Ovary (tissue), 10 donors: ENCODE measurements at places on chromosomes 5 and 9.

DNA sequence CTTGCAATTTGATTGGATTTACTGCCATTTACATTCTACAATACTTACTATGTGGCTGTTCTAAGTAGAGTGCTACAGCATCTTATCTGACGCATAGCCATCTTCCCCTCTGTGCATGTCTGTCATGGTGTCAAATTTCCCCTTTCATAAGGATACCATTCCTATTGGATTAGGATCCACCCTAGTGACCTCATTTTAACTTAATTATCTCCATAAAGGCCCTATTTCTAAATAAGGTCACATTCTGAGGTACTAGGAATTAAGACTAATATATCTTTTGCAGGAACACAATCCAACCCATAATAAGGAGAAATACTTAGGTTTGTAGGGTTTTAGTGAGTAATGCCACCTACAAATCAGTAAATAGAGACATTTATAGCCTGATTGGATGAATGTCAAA is 268.0 kb downstream of the ADAMTSL1 start:
- DNase-seq: no peak

DNA sequence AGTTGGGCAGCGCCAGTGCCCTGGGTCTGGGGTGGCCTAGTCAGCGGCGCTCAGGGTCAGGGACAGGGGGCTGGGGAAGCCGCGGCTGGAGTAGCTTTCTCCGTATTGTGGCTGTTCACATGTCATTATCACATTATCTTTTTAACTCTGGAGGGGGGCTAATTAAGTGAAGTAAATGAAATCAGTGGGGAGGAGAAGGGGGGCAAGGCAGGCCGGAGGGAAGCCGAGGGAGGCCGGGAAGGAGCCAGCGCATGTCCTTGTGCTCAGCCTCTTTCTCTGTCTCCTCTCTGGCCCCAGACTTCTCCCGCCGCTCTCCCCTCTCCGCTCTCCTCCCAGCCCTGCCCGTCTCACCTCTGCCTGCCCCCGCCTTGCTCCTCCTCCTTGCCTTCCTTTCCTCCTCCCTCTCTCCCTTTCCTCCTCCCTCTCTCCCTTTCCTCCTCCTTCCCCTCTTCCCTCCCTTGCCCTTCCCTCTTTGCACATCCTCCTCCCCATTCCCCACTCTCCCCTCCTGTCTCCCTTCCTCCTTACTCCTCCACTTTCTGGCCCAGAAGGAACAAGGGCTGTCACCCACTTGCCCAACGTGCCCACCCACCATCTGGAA is 38.7 kb downstream of the ASS1 start:
- DNase-seq: no peak

DNA sequence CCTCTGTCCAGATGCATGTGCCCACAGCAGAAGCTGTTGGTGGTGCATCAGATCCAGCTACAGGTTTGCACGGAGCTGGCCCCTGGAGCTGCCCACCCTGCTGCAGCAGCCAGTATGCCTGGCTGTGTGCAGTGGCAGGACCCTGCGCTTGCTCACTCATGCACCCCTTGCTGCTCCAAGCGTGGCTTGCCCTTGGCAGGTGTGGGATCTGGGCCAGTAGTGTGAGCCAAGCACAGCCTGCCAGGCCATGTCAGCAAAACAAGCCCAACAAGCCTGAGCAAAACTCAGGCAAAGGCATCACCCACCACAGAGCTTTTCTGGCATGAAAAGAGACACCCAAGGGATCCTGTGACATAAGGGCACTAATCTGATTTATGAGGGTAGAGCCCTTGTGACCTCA is 18.3 kb upstream of the ECPAS start:
- DNase-seq: no peak

- DNase-seq: peak; percentile 86
These were observed 4.8 kb upstream of the ST6GALNAC4 start for GRCh38 chr9:127921557-127922120.

DNA sequence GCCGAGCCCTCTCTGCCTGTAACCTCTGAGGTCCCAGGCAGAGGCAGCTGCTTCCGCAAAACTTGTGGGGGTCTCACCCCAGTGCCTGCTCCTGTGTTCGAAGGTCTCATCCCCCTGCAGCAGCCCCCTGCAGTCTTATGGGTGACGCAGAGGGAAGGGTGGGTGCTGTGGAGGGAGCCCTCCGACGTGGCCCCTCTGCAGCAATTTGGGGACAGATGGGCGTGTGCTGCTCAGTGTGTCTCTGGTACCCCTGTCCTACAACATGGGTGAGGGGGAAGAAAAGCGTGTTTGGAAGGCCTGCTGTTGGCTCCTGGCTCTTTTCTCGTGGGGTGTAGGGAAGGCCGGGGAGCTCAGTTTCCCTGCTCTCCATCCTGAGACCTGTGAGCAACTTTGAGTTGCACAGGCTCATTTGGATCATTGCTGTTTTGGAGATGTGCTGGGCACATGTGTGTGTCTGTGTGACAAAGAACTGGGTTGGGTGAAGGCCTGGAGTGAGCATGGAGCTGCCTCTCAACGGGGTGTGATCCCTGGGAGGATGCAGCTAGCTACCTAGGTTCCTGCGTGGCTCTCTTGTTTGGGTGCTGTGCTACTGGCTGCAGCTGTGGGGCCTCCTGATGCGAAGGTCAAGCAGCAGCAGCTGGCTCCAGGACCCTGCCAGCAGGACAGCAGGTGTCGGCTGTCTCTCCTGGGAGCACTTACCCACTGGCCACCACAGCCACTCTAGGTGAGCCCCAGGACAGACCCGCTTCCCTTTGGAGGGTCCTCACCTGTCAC is 179.6 kb upstream of the PITX1 start:
- no peak for DNase-seq

DNA sequence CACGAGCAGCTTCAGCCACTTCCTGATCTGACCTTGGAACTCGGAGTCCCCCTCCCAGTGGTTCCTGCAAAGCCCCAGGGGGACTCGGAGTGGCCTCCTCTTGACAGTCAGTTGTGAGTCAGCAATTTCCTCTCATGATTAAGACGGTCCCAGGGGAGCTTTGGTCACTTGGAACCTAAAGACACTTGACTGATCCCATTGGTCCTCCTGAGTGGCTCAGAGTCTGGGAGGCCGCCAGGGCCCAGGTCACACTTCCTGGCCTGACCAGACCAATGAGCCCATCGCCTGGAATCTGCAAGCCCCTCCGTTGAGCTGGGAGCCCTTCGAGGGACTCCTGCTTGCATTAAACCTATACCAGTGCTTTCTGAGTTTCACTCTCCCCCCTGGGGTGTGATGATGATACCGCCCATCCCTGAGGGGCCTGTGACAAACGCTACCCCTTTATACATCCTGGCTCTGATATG is 29.1 kb downstream of the TSPAN17 start:
- no peak for DNase-seq

DNA sequence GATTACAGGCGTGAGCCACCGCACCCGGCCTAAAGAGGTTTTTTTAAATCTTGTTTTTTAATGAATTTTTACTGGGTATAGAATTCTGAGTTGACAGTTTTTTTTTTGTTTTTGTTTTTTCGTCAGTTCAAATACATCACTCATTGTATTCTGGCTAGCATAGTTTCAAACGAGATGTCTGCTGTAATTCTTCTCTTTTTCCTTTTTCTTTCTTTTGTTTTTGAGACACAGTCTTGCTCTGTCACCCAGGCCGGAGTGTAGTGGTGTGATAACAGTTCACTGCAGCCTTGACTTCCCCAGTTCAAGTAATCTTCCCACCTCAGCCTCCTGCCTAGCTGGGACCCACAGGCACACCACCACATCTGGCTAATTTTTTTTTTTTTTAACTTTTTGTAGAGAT is 2.2 kb upstream of the PRRT1B start:
- DNase-seq: no peak

GRCh38 chr9:16869882-16870595 is 431 bp downstream of the BNC2 start:
- peak; percentile 38 for DNase-seq

GRCh38 chr5:177565046-177565445 is 10.7 kb upstream of the FAM193B start:
- no peak for DNase-seq

GRCh38 chr9:4262735-4263141 is 37.1 kb downstream of the GLIS3 start:
- no peak for DNase-seq

- DNase-seq: no peak
These were observed 209.3 kb upstream of the NREP start for GRCh38 chr5:111966290-111966689.

GRCh38 chr9:137722481-137722880 is 103.7 kb downstream of the EHMT1 start:
- no peak for DNase-seq

GRCh38 chr9:131279196-131279862 is 3.0 kb upstream of the FAM78A start:
- no peak for DNase-seq

- no peak for DNase-seq
These were observed 1144.0 kb downstream of the TAF11L14 start for GRCh38 chr5:18778225-18778624.

DNA sequence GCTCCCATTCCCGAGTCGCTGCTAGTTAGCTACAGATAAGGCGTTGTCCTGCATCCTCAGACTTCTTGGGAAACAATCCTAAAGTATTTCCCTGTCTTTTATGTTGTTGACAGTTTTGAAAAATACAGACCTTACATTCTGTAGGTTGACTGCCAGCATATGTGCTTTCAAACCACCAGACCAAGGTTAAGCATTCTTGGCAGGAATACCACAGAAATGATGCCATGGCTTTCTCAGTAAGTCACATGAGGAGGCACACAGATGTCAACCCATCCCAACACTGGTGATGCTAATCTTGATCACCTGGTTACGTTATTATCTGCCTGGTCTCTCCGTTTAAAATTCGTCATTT is 871 bp downstream of the GLE1 start:
- no peak for DNase-seq

GRCh38 chr5:158976035-158976434 is 123.7 kb downstream of the EBF1 start:
- DNase-seq: no peak

DNA sequence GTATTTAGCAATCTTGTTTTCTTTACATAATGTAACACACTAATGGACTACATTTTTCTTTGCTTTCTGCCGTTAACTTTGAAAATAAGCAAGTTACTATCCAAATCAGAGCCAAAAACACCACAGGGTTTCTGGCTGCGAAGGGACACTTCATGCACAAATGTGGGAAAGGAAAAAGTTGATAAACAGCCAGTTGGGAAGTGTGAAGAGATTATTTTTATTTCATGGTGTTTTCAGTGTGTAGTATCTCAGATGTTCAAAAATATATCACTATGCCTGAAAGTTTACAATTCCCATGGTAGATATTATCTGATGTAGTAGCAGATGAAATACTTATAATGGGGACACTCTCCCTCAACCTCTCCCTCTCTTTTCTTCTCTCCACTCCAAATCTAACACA is 135.3 kb downstream of the CETN3 start:
- no peak for DNase-seq

- no peak for DNase-seq
These were observed 94.9 kb upstream of the COL5A1 start for GRCh38 chr9:134546746-134547145.

GRCh38 chr5:107134931-107135330 is 535.8 kb downstream of the EFNA5 start:
- DNase-seq: no peak

GRCh38 chr5:160486573-160486972 is 64.9 kb downstream of the PTTG1 start:
- no peak for DNase-seq

DNA sequence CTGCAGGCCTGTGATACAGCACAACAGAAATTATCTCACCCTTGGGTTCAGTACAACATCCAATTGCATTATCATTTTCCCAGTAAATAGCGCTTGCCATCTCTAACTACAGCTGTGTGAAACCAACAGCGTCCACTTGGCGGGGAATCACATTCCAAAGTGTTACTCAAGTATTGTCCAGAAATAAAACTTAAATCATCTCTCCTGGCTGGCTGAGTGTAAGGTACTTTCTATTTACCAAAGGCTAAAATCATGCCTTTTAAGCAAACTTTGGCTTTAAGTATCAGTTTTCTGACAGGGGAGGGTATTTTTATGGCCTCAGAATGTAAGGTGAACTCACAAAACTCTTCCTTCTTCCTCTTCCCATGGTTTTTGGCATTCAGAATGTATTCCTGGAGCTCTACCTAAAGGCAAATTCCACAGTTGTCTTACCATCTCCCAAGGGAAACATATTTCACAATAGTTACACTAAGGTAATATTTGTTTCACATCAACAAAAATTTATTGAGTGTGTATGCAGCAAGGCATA is 205.6 kb upstream of the MPDZ start:
- peak; percentile 83 for DNase-seq

- no peak for DNase-seq
These were observed 135.4 kb upstream of the PRSS3 start for GRCh38 chr9:33659921-33660320.

DNA sequence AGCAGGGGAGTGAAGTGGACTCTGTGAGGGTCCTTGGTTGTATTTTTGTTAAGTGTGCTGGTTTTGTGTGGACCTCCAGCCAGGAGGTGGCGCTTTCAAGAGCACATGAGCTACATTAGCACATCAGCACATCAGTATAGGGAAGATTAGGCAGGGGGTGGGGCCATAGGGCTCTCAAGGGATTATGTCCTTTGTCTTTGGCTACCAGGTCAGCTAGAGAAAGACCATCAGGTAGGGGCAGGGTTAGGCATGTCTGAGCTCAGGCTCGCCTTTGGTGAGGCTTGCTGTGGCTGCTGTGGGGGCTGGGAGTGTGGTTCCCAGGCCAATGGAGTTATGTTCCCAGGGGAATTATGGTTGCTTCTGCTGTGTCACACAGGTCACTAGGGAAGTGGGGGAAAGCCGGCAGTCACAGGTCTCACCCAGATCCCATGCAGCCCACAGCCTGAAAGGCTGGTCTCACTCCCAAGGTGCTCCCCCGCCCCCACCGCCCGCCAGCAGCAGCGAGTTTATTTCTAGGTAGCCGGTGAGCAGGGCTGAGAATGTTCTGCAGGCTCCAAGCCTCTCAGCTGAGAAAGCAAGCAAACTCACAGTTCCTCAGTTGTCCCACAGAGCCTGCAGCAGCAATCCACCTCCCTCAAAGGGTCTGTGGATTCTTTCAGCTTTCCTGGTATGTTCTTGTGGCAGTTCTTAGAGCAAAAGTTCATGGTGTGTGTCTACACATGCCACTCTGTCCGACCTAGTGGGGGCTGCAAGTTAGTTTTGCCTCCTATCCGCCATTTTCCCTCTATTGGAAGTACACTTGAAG is 13.7 kb downstream of the OR1J1 start:
- DNase-seq: no peak

- no peak for DNase-seq
These were observed 321.1 kb downstream of the ARHGEF28 start for GRCh38 chr5:73946919-73947602.

- DNase-seq: no peak
These were observed 49.2 kb downstream of the EBF1 start for GRCh38 chr5:159050316-159051143.

GRCh38 chr9:112863214-112863613 is 27.5 kb downstream of the SLC46A2 start:
- no peak for DNase-seq

DNA sequence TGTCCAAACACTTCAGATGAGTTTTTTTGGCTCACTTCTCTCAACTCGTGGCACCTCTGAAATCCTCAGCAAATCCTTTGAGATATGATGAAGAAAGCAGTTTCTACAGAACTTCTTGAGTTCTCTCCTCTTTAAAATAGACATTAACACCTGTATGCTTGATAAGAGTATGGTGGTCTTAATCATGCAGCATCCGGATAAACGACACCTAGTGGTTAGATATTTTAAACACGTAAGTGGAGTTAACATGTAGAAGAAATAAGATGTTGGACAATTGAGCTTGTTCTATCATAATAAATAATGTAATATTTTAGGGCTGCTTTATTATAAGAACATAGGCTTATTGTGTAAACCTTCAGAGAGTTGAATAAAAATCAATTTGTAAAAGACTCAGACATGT is 324.8 kb downstream of the CYLC2 start:
- no peak for DNase-seq

- DNase-seq: no peak
These were observed 40.1 kb downstream of the GRIA1 start for GRCh38 chr5:153530357-153531143.
